ENCODE measurements at places on chromosomes 5 and 9.

DNA sequence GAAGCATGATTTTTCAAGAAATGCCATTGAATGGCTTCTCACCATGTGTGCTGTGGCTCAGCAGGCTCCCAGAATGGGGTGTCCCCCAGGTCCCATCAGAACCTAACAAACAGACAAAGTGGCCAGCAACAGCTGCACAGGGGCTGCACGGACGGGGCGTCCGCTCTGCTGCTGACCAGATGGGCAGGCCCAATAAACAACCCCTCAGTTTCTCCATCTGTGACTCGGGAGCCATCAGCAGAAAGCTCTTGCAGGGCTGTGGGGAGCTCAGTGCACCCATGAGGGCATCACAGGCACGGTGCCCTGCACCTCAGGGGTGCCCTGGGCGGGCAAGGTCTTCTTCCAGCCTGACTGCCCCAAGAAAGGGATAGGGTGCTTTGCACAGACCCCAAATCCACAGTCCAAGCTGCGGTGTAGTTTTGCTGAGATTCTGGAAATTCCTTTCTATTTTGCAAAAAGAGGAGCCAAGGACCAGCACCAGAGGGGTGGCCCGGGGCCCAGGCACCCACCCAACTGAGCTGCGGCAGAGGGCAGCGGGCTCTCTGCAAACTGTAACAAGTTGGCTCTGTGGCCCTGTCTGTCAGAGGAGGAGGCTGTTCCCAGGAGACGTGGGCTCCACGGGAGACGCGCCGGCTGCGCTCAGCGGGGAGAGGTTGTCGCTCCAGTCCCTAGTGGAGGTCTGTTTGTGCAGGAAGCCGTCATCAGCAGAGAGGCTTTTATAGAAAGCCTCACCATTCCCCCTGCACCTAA lies 138.7 kb upstream of the PPP1R26 start:
- DNase-seq: no peak

DNA sequence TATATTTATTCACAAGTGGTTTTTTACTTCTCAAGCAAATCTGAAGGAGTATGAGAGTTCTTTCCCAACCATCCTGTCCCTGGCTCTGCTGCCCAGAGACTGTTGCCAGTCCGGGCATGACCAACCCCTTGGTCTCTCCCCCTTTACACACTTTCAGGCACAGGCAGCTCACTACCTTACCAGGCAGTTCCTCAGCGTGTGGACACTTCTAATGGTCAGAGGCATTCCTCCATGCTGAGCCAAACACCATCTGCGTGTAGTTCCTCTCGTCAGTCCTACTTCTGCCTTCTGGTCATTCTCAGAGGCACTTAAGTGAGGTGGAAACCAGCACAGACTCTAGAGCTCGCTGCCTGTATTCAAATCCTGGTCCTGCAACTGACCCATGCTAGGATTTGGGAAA lies 56.1 kb downstream of the TSTD2 start:
- no peak for DNase-seq

- no peak for DNase-seq
These were observed 27.2 kb downstream of the CCDC69 start for GRCh38 chr5:151196556-151197290.

GRCh38 chr5:1430121-1430795 lies 15.0 kb downstream of the SLC6A3 start:
- no peak for DNase-seq

Measured in hematopoietic multipotent progenitor cell (in vitro differentiated cells).